ENCODE measurements at places on chromosomes 12 and 14. TPM values are rescaled to one million over a fixed set of nuclear protein-coding genes. Genes with fewer than 3 reads are reported as not detected.

GRCh38 chr14:21748869-21749303 is 75.3 kb upstream of the OR4E1 start:
- DNase-seq: peak; percentile 37
- peaks cover 6% of the 10 kb centered on the region for H3K4me1 ChIP-seq
- no peaks in the 10 kb centered on the region for H3K36me3 ChIP-seq
- H3K27me3 ChIP-seq: peaks cover 19% of the 10 kb centered on the region
- peak overlapping the region; percentile 51 for H3K4me3 ChIP-seq

DNA sequence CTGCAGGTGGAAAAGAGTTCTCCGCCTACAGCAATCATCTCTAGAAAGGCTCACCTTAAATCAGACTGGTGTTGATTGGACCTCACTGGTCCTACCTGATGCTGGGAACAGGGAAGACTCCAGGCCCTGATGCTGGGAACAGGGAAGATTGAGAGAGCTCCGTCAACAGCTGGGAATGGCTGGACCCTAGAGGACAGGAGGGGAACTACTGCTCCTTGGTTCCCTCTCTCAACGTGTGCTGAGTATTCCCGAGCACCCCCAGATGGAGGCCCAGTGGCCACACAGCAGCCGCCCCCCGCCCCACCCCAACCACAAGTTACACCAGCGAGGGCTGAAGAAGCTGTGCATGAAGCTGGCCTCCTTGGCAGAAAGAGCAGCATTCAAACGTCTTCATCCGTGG is 240.3 kb downstream of the SLC15A4 start:
- H3K36me3 ChIP-seq: no peaks in the 10 kb centered on the region
- H3K27me3 ChIP-seq: no peaks in the 10 kb centered on the region
- H3K4me1 ChIP-seq: no peaks in the 10 kb centered on the region
- H3K4me3 ChIP-seq: no peak overlapping the region
- H3K27ac ChIP-seq: no peak overlapping the region
- no peak for DNase-seq

GRCh38 chr12:388541-389141 is 479 bp downstream of the KDM5A start:
- peak overlapping the region; percentile 94 for H3K4me3 ChIP-seq
- H3K27ac ChIP-seq: peak overlapping the region; percentile 95
- H3K36me3 ChIP-seq: peaks cover 32% of the 10 kb centered on the region
- DNase-seq: peak; percentile 45

GRCh38 chr12:49023812-49024211 is 5.2 kb upstream of the PRKAG1 start:
- peaks cover 10% of the 10 kb centered on the region for H3K4me1 ChIP-seq
- no peaks in the 10 kb centered on the region for H3K27me3 ChIP-seq
- no peak for DNase-seq
- H3K27ac ChIP-seq: no peak overlapping the region
- no peak overlapping the region for H3K4me3 ChIP-seq
- H3K36me3 ChIP-seq: peaks cover 67% of the 10 kb centered on the region

DNA sequence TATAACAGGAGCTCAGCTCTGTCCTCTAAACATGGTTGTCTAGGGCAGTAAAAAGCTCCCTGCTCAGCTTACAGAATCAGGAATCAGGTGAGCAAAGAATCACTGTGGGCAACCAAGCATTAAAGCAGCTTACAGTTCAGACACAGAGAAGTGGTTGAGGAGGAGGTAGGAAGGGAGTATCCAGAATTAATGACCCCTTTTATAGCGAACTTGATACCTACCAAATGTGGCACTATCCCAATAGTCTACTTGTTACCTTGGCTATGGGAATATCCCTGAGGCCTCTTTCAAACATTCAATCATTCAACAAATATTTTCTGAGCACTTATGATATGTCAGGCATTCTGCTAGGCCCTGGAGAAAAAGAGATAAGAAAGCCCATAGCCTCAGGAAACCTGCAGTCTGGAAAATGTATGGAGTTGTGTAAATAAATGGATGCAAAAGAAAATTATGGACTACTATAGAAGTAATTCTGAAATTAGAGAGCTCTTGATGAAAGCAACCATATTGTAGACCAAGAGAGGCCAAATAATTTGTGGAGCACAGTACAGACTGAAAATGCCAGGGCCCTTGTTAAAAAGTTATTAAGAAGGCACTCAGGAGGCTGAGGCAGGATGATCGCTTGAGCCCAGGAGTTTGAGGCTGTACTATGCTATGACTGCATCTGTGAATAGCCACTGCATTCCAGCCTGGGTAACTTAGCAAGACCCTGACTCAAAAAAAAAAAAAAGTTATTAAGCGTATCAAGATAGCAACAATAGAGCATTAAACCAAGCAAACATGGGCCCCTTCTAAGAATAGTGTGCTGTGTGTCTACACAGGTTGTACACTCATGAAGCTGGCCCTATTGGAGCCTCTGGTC is 134.0 kb upstream of the CPSF6 start:
- DNase-seq: no peak
- H3K4me1 ChIP-seq: no peaks in the 10 kb centered on the region
- peaks cover 13% of the 10 kb centered on the region for H3K27me3 ChIP-seq
- no peak overlapping the region for H3K4me3 ChIP-seq
- H3K36me3 ChIP-seq: no peaks in the 10 kb centered on the region

GRCh38 chr14:67963545-67963944 is 144.0 kb downstream of the RAD51B start:
- H3K36me3 ChIP-seq: peaks cover 7% of the 10 kb centered on the region
- no peak overlapping the region for H3K4me3 ChIP-seq
- no peaks in the 10 kb centered on the region for H3K4me1 ChIP-seq
- no peaks in the 10 kb centered on the region for H3K27me3 ChIP-seq
- no peak for DNase-seq

- H3K27ac ChIP-seq: no peak overlapping the region
- H3K4me3 ChIP-seq: no peak overlapping the region
- H3K4me1 ChIP-seq: no peaks in the 10 kb centered on the region
- no peaks in the 10 kb centered on the region for H3K36me3 ChIP-seq
- H3K27me3 ChIP-seq: peaks cover 9% of the 10 kb centered on the region
- no peak for DNase-seq
Observed at GRCh38 chr12:69913526-69913925, 88.5 kb downstream of the MYRFL start.

DNA sequence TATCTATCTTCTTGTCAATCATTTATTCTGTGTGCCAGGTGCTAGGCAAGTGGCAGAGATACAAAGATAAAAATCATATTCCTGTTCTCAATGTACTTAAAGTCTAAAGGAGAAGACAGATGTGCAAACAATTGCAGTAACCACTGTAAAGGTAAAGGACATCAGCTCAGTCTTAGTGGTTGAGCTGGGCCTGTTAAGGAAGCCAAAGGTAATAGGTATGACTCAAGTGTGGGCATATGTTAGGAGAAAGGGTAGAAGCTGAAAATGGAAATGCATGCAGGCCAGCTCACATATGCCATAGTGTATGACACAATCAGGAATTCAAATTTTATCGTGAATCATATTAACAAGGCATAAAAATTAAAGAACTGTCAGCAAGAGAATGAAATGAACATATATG is 49.8 kb downstream of the FAR2 start:
- no peaks in the 10 kb centered on the region for H3K4me1 ChIP-seq
- no peak overlapping the region for H3K27ac ChIP-seq
- no peak for DNase-seq
- H3K27me3 ChIP-seq: peaks cover 6% of the 10 kb centered on the region
- no peak overlapping the region for H3K4me3 ChIP-seq

- H3K4me3 ChIP-seq: no peak overlapping the region
- peak overlapping the region; percentile 28 for H3K27ac ChIP-seq
- peaks cover 5% of the 10 kb centered on the region for H3K36me3 ChIP-seq
Observed at GRCh38 chr14:59275668-59276067, 87.2 kb downstream of the DAAM1 start.

GRCh38 chr14:24243336-24243836 is 963 bp upstream of the TINF2 start:
- H3K4me1 ChIP-seq: peaks cover 46% of the 10 kb centered on the region
- H3K27ac ChIP-seq: peak overlapping the region; percentile 98
- H3K36me3 ChIP-seq: peaks cover 28% of the 10 kb centered on the region
- no peaks in the 10 kb centered on the region for H3K27me3 ChIP-seq

DNA sequence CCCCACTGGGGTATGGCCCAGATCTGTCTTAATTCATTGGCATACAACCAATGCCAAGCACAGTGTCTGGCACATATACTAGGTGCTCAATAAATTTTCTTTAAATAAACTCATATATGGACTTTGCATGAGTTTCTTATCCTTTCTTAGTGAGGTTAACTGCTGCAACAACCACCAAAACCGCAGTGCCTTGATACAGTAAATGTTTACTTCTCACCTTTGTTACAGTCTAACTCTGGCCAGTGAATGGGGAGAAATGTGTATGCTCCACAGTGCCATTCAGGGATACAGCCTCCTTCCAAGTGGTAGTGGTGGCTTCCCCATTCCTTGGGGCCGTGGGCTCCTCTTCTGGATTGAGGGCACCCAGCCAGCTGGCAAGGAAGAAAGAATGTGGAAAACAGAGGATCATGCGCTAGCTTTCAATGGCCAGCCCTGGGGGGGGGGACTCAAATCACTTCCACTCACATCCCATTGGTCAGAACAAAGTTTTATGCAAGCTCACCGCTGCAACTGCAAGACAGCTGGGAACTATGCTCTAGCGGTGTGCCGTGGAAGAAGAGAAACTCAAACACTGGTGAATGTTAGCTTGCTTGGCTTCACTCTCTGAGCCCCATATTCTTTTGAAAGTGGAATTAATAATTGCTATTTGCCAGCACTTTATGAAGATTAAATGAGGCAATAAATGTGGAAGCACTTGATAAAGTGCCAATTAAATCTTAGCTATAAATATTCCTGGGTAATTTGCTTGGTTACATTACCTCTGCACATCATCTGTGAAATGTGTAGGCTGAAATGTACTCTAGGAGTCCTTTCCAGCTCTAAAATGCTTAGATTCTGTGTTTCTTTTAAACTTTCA is 51.0 kb upstream of the SOCS2 start:
- H3K27me3 ChIP-seq: peaks cover 21% of the 10 kb centered on the region
- H3K4me1 ChIP-seq: peaks cover 9% of the 10 kb centered on the region
- no peak for DNase-seq
- no peaks in the 10 kb centered on the region for H3K36me3 ChIP-seq
- H3K27ac ChIP-seq: no peak overlapping the region

GRCh38 chr14:103676881-103677675 is 38.2 kb downstream of the XRCC3 start:
- H3K27ac ChIP-seq: no peak overlapping the region
- DNase-seq: no peak
- H3K4me3 ChIP-seq: no peak overlapping the region
- H3K36me3 ChIP-seq: peaks cover 74% of the 10 kb centered on the region
- peaks cover 2% of the 10 kb centered on the region for H3K4me1 ChIP-seq

DNA sequence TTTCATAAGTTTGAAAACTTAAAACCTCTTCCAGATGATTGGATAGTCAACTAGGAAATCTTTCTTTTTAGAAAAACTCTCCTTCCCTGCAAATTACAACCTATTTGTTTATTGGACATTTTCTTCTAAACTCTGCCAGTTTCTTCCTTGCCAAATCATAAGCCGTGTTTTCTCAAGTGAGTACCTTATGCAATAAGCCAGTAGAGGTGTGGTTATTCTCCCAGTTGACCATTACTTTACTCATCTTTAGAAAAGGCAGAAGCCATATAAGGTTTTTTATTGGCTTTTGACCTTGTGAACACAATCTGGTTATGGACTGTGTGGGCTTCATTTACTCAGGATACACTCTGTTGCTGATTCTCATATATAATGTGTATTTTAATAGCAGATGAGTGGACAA is 14.6 kb downstream of the ACTR6 start:
- H3K27me3 ChIP-seq: no peaks in the 10 kb centered on the region
- H3K27ac ChIP-seq: no peak overlapping the region
- H3K36me3 ChIP-seq: peaks cover 41% of the 10 kb centered on the region
- peaks cover 2% of the 10 kb centered on the region for H3K4me1 ChIP-seq
- H3K4me3 ChIP-seq: no peak overlapping the region

DNA sequence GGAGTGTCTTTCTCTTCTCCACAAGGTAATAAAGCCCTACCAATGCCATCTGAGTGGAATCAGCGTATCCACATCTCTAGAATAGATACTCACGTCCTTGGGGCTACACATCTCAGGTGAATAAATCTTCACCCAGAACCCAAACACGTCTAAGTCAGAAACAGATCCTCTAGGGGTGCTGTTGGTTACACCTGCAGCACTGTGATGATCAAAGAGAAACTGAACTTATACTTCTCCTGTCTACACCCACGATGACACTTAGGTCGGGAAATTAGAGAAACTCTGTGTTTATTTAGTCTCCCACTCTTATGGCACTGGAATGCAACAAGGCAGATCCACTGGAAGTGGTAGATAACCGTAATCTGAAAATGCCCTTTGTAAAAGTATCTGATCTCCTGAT is 46.2 kb downstream of the WIF1 start:
- H3K27ac ChIP-seq: no peak overlapping the region
- H3K27me3 ChIP-seq: peaks cover 9% of the 10 kb centered on the region
- DNase-seq: no peak
- H3K4me3 ChIP-seq: no peak overlapping the region
- no peaks in the 10 kb centered on the region for H3K36me3 ChIP-seq
- no peaks in the 10 kb centered on the region for H3K4me1 ChIP-seq

GRCh38 chr14:21437063-21437901 is 18.6 kb downstream of the CHD8 start:
- H3K36me3 ChIP-seq: peaks cover 38% of the 10 kb centered on the region
- DNase-seq: peak; percentile 95
- H3K4me1 ChIP-seq: peaks cover 54% of the 10 kb centered on the region
- peak overlapping the region; percentile 79 for H3K27ac ChIP-seq

GRCh38 chr14:70812124-70812818 is 3.0 kb upstream of the MAP3K9 start:
- H3K4me3 ChIP-seq: no peak overlapping the region
- H3K36me3 ChIP-seq: no peaks in the 10 kb centered on the region
- no peak for DNase-seq
- H3K4me1 ChIP-seq: peaks cover 7% of the 10 kb centered on the region

DNA sequence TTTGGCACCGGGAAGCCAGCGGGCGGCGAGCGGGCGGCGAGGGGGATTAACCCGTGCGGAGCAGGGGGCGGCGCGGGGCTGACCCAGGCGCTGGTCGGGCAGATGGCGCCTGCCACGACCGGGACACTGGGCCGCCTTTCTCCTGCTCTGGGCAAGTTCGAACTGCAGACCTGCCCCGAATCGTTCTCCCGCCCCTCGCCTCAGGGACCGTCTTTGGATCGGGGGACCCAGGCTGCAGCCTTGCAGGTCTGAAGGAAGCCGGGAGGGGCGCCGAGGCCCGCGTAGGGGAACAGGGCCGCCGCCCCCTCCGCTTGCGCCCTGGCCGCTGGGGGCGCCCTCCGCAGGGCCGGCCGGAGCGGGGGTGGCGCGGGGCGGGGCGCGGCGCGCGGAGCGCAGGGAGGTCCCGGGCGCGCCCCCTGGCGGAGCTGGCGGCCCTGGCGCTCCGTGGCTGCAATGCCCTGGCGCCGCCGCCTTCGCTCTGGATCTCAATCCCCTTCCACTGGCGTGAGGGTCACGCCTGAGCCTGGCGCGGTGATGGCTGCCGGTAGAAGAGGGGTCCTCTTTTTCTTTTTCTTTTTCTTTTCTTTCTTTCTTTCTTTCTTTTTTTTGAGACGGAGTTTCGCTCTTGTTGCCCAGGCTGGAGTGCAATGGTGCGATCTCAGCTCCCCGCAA is 449 bp upstream of the LTBP2 start:
- H3K4me1 ChIP-seq: peaks cover 30% of the 10 kb centered on the region
- no peaks in the 10 kb centered on the region for H3K36me3 ChIP-seq
- H3K27me3 ChIP-seq: peaks cover 43% of the 10 kb centered on the region
- peak; percentile 76 for DNase-seq
- H3K4me3 ChIP-seq: peak overlapping the region; percentile 70
- H3K27ac ChIP-seq: no peak overlapping the region

GRCh38 chr12:80045594-80045993 is 53.7 kb upstream of the OTOGL start:
- H3K27me3 ChIP-seq: peaks cover 18% of the 10 kb centered on the region
- DNase-seq: no peak
- no peak overlapping the region for H3K4me3 ChIP-seq
- H3K36me3 ChIP-seq: no peaks in the 10 kb centered on the region
- no peak overlapping the region for H3K27ac ChIP-seq

PTMS gene
- total RNA-seq: 235 TPM

JDP2 gene
- 1.1 TPM for total RNA-seq

LBHD2 gene
- total RNA-seq: not detected

RBP5 gene
- 1.2 TPM for total RNA-seq

CLEC1B gene
- not detected for total RNA-seq

SCNN1A gene
- total RNA-seq: not detected

OTOGL gene
- total RNA-seq: 0.16 TPM

Data from activated T-helper 2 cell treated with anti-CD3 and anti-CD28 coated beads, Interferon-gamma antibody, Interleukin-2, Interleukin-4, amounts not matched to agents 10 μg/mL and 5 μg/mL and 100 μg/mL, durations not matched to agents 14 hours and 24 hours and 36 hours (primary cell).